LoVo (cell line): ENCODE measurements at places on chromosomes 5 and 9.

- DNase-seq, result peak; percentile 93
Measured at GRCh38 chr5:56123531-56124243, 109.4 kb downstream of the ANKRD55 start.

GRCh38 chr9:124733964-124734740, 37.0 kb downstream of the NR6A1 start:
- peak; percentile 76 for DNase-seq

DNA sequence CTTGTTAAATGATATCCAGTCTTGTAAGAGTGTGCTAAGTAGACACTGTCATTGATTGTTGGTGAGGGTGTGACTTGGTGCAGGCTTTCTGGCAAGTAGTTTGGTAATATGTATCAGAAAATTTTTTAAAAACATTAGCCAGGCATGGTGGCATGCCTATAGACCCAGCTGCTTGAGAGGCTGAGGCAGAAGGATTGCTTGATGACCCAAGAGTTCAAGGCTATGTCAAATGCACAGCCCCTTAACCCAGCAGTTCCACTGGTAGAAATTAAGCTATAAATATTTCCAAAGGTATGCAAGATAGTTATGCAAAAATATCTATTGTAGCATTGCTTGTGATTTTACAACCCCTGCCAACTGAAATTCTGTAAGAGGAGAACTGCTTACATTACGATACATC, 24.2 kb downstream of the ZBTB43 start:
- no peak for DNase-seq

DNA sequence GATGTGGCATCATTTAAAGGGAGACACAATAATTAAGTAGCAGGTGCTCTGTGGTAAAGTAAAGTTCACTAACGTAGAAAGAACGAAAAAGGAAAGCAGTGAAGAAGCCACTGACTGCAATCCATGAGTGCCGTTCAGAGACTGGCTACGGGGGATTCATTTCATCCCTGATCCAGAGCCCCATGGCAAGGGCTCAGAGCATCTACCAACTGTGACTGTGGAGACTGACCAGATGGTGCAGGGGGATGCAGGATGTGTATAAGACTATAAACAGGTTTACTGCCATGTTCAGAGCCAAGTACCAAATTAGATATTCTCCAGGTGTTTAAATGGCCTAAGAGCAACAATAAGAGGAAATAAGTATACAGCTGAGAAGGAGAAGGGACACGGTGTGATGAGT, 47.7 kb downstream of the MARCHF11 start:
- DNase-seq, result no peak

DNA sequence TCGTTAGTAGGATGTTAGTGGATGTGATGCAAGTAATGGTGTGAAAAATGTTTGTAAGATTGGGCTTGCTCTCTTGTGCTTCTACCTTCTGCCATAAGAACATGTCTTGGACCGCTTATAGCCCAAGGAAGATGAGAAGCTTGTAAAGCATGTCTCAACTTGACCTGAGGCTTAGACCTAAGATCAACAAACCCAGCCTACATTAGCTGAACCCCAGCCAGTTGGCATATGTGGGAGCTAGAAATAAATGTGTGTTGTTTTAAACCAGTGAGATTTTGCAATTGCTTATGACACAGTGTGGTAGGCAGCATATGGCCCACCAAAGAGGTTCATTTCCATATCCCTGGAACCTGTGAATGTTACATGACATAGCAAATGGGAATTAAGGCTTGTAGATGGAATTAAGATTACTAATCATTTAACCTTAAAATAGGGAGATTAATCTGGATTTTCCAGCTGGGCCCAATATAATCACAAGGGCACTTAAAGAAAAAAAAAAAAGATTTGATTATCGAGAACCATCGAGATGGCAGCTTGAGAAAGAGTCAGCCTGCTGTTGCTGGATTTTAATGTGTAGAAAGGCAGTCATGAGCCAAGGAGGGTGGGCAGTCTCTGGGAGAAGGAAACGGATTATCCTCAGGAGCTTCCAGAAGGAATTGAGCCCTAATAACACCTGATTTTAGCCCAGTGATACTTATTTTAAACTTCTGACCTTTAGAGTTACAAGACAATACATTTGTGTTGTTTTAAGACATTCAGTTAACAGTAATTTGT, 27.3 kb upstream of the EDIL3 start:
- DNase-seq, result no peak

DNA sequence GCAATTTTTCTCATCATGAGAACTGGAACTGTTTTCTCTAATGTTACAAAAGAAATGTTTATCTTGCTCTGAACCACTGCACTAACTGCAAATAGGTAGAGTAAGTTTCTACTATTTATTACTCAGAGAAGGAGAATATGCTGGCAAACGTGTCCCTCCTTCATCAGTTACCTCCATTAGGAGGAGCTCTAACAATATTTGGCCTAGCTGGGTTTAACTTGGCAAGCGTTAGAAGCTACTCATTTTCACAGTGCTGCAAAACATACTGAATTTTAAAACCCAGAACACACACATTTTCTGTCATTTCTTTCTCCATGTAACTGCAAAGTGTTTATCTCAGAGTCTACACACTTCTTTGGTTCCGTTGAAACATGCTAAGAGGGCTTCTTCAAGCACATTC, 101.0 kb upstream of the GABRG2 start:
- no peak for DNase-seq

DNA sequence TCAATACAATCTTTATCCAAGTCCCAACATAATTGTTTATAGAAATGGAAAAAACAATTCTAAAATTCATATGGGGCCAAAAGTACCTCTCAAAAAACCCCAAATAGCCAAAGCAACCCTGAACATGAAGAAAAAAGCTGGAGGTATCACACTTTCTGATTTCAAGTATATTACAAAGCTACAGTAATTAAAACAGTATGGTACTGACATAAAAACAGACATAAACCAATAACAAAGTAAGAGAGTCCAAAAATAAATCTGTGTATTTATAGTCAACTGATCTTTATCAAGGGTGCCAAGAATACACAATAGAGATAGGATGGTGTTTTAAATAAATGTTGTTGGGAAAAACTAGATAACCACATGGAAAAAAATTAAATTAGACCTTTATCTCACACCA, 13.6 kb upstream of the GOLPH3 start:
- DNase-seq, result no peak

GRCh38 chr5:79074641-79075040, 5.1 kb downstream of the BHMT2 start:
- DNase-seq, result peak; percentile 24

GRCh38 chr9:130448771-130449603, 4.2 kb downstream of the ASS1 start:
- DNase-seq, result no peak

GRCh38 chr5:132963171-132964104, at the start of gene AFF4:
TSS of gene AFF4 (minus strand) at chr5:132963634. CDS start at chr5:132937189, 26,445 bp downstream.
- peak; percentile 96 for DNase-seq

DNA sequence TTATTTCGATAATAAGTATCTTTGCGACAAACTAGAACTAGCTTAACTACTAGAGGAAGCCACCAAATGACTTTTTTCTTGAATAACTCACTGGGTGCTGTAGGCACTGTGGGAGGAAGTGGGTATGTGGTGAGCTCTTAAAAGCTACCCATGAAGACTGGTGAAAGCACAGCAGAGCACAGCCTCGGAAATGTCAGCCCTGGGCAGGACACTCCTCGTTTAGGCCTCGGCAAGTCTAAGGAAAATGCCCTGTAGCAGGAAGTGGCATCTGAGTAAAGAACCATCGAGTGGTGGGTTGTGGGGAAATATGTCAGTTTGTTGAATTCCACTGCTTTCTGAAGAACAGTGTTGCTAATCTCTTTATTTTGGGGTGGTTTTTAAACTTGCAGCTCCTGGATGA, 44.0 kb upstream of the NCS1 start:
- no peak for DNase-seq

GRCh38 chr5:171269717-171270116, 39.3 kb upstream of the TLX3 start:
- peak; percentile 16 for DNase-seq

GRCh38 chr9:95670122-95670521, 153.4 kb upstream of the PTCH1 start:
- no peak for DNase-seq

GRCh38 chr5:59218424-59219045, 635.7 kb downstream of the RAB3C start:
- DNase-seq, result peak; percentile 44

- no peak for DNase-seq
Measured at GRCh38 chr5:100615362-100615761, 80.2 kb downstream of the FAM174A start.

GRCh38 chr5:14270209-14270702, 127.1 kb downstream of the TRIO start:
- peak; percentile 72 for DNase-seq

DNA sequence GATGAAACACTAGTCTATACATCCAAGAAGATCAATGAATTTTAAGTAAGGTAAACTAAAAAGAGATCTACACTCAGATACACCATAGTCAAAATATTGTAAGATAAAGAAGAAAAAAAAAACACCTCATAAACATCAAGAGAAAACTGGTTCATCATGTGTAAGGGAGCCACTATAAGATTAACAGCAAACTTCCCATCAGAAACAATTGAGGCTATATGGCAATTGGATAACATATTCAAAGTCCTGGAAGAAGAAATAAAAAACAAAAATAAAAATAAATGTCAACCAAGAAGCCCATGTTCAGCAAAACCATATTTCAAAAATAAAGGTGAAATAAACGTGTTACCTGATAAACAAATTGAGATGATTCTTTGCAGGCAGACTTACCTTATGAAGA, 3.6 kb downstream of the OR13C8 start:
- no peak for DNase-seq

DNA sequence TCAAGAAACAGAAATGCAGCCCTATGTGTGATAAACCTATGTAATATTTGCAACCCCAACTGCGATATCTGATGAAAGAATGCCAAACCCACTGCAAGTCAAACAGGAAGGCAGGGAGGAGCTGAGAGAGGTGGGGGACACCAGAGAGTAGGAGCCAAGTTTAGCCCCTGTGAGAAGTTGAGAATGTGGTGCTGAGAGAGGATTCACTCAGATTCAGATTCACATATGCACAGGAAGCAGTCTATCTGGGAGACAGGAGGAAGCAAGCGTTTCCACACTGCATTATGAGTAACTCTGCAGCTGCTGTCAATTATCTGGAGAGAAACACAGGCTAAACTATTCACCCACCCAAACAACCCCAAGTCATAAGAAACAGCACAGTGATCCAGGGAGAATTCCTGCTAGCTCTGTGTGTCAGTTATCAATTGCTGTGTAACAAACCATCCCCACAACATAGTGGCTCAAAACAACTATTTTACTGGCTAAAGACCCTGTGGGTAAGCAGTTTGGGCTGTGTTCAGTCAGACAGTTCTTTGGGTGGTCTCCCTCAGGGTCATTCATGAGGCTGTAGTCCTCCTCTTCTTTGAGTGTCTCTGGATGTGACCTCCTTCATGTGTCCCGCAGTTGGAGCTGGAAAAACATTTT, 161.9 kb upstream of the RAI14 start:
- DNase-seq, result no peak

- DNase-seq, result no peak
Measured at GRCh38 chr5:121969660-121970295, 8.0 kb downstream of the SRFBP1 start.
